ENCODE measurements at places on chromosomes 3 and 15.

GRCh38 chr3:161939918-161940620 lies 443.5 kb downstream of the OTOL1 start:
- no peak for DNase-seq

GRCh38 chr3:22606938-22607337 lies 596.2 kb upstream of the UBE2E2 start:
- DNase-seq, result no peak

- no peak for DNase-seq
Measured at GRCh38 chr3:22922317-22922716, 280.8 kb upstream of the UBE2E2 start.

- no peak for DNase-seq
Measured at GRCh38 chr15:93296759-93297500, 207.9 kb upstream of the RGMA start.

DNA sequence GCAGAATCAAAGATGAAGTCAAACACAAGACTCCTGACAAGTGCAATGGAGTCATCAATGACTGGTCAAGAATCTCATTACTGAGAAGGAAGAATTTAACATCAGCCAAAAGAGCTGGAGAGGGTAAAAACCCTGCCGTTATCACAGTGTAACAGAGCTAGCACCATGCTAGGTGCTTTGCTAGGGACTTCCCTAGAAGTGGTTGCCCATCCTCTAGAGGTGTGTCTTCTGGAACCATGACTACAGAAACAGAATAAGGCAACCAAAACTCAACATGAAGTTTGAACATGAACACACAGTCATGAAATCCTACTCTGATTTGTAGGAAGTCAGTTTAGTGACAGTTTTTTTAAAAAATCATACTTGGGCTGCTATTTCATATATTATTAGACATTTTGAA lies 9.5 kb downstream of the ACAD11 start:
- no peak for DNase-seq

DNA sequence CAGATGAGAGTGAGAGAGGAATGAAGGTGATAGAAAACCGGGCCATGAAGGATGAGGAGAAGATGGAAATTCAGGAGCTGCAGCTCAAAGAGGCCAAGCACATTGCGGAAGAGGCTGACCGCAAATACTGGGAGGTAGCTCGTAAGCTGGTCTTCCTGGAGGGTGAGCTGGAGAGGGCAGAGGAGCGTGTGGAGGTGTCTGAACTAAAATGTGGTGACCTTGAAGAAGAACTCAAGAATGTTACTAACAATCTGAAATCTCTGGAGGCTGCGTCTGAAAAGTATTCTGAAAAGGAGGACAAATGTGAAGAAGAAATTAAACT lies 88.9 kb downstream of the EOMES start:
- DNase-seq, result no peak

GRCh38 chr15:34637305-34637704 lies 53.9 kb upstream of the GOLGA8B start:
- no peak for DNase-seq
